PC-9 (cell line): ENCODE measurements at places on chromosomes 6 and 20. TPM values are rescaled to one million over a fixed set of nuclear protein-coding genes. Genes with fewer than 3 reads are reported as not detected.
A peak's percentile ranks its signal among the peaks of the same experiment; 100 is the strongest.

GRCh38 chr20:12255461-12255970 is 337.8 kb downstream of the BTBD3 start:
- no peak for DNase-seq
- H3K27me3 ChIP-seq, result no peaks in the 10 kb centered on the region
- no peaks in the 10 kb centered on the region for H3K36me3 ChIP-seq
- no peak overlapping the region for H3K27ac ChIP-seq
- H3K4me3 ChIP-seq, result no peak overlapping the region

- DNase-seq, result no peak
- no peak overlapping the region for H3K4me3 ChIP-seq
- no peaks in the 10 kb centered on the region for H3K27me3 ChIP-seq
- H3K27ac ChIP-seq, result no peak overlapping the region
- peaks cover 19% of the 10 kb centered on the region for H3K4me1 ChIP-seq
Observed at GRCh38 chr6:144793744-144794143, 508.6 kb downstream of the UTRN start.

DNA sequence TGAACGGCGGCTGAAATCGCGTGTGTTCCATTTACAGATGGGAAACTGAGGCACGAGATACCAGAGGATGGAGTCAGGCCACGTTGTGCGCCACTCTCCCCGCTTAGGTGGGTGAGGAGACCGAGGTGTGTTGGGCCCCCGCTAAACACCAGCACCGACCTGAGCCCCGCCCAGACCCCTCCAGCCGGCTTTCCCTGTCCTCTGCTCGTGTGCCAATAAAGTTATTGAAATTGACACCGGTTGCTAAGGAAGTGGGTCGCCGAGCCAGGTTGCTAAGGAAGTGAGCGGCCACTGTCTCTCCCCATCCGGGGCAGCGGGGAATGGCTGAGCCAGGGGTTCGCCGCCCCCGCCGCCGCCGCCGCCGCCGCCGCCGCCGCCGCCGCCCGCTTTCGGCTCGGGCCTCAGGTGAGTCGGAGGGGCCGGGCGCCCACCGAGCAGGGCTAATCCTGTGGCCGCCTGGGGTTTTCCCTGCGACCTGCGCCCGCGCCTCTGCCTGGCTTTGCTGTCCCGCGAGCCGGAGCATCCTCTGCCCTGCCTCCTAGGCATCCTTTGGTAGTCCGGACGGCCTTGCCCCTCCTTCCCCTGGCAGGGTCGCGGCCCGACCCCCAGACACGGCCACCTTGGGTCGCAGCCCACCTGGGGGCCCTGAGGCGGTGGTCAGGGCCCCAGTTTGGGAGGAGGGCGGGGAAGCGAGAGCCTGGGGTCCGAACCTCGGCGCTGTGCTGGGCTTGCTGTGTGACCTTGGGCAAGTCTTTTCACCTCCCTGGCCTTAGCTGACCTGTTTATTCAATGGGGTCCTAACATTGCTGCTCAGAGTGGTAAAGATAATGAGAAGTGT is at the start of gene KIF3B:
Gene KIF3B (plus strand): TSS at position 291 of the 838 bp plus-strand sequence. CDS start 32,127 bp downstream, outside the sequence.
- H3K36me3 ChIP-seq, result no peaks in the 10 kb centered on the region
- peak; percentile 90 for DNase-seq
- peaks cover 7% of the 10 kb centered on the region; the same call in 1 of the 2 replicates for H3K4me1 ChIP-seq
- no peak within 1 kb of the TSS for H3K27ac ChIP-seq
- no peaks in the 10 kb centered on the region for H3K27me3 ChIP-seq

The HSF2 gene
- 12.4 and 15.5 TPM in 2 replicates for total RNA-seq

The CST7 gene
- not detected in 2 replicates for total RNA-seq

The GCNT2 gene
- total RNA-seq, result 28.4 and 35.7 TPM in 2 replicates

The C20orf141 gene
- total RNA-seq, result not detected in 2 replicates

The C4B gene
- total RNA-seq, result 7.5 and 8.3 TPM in 2 replicates

- H3K36me3 ChIP-seq, result no peaks in the 10 kb centered on the region
- no peak overlapping the region for H3K4me3 ChIP-seq
- H3K4me1 ChIP-seq, result no peaks in the 10 kb centered on the region
- no peak for DNase-seq
Observed at GRCh38 chr6:126300126-126300525, 39.8 kb upstream of the CENPW start.

DNA sequence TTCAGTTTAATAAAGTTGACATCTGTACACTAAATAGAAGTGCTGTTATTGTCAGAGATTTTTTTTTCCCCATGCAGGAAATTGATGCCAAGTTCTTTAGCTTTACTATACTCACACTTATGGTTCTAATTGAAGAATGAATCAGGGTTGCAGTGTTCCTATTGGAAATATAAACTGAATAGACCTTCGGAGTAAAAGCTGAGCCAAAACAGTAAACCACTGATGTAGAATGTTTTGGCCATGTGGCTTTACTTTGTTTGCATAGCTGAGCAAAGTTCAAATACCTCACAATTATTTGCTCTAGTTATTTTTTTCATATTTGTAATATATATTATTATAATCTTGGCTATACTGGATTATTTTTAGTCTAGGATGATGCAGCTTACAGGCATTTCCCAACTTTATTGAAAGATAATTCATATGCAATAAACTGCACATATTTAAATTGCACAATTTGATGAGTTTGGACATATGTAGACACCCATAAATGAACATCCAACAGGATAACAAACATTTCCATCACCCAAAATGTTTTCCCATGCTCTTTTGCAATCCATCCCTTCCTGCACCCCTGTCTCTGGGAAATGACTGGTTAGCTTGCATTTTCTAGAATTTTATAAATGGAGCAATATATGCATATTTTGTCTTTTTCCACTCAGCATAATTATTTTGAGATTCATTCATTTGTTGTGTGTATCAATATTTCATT is 105.8 kb upstream of the NOX3 start:
- H3K4me1 ChIP-seq, result no peaks in the 10 kb centered on the region
- no peaks in the 10 kb centered on the region for H3K27me3 ChIP-seq
- H3K36me3 ChIP-seq, result no peaks in the 10 kb centered on the region
- no peak overlapping the region for H3K4me3 ChIP-seq
- no peak for DNase-seq
- no peak overlapping the region for H3K27ac ChIP-seq

- no peak overlapping the region for H3K4me3 ChIP-seq
- H3K36me3 ChIP-seq, result no peaks in the 10 kb centered on the region
- DNase-seq, result no peak
- H3K4me1 ChIP-seq, result no peaks in the 10 kb centered on the region
- no peaks in the 10 kb centered on the region for H3K27me3 ChIP-seq
- H3K27ac ChIP-seq, result no peak overlapping the region
Observed at GRCh38 chr6:130482645-130483390, 117.0 kb downstream of the TMEM200A start.

The GSTA3 gene
- total RNA-seq, result not detected in 2 replicates

The SLC22A16 gene
- total RNA-seq, result not detected in 2 replicates

DNA sequence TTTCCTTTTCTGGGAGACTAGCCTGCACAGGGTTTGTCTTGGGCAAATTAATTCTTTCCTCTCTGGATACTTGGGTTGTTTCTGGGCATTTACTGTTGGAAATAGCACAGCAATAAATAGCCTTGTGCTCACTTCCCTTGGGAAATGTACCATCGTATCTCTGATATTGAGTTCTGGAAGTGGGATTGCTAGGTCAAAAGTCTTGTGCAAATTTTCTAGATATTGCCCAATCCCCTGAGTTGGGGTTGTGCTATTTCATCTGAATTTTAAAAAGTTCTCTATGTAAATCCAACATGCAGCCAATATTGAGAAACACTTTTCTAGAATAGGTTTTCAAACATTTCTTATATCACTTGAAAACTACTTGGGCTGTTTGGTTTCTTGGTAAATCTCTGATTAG is 64.0 kb upstream of the ELOVL5 start:
- H3K27me3 ChIP-seq, result no peaks in the 10 kb centered on the region
- H3K4me3 ChIP-seq, result no peak overlapping the region
- DNase-seq, result no peak
- no peak overlapping the region for H3K27ac ChIP-seq

The SCUBE3 gene
- total RNA-seq, result 0.10 and 0.17 TPM in 2 replicates

DNA sequence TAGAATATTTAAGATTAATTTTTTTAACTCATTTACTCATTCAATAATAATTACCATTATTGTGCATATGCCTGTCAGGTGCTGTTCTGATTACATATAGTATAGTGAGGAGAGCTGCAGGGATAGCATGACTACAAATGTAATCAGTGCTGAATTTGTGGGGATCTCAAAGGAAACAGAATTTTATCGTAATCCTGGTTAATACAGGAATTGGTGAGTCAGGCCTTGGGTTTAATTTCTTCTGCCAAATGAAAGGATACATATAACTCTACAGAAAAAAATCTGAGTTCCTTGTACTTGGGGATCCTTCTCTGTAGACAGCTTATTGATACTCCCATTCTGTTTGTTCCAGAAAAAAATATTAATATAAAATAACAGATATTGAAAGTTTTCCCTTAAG is 297.2 kb downstream of the GJA1 start:
- no peak overlapping the region for H3K27ac ChIP-seq
- no peaks in the 10 kb centered on the region for H3K36me3 ChIP-seq
- DNase-seq, result no peak
- no peak overlapping the region for H3K4me3 ChIP-seq
- H3K27me3 ChIP-seq, result no peaks in the 10 kb centered on the region

The MTFR2 gene
- 10.5 and 12.6 TPM in 2 replicates for total RNA-seq

The DEFB124 gene
- not detected in 2 replicates for total RNA-seq

GRCh38 chr6:96196633-96197032 is 180.9 kb downstream of the FUT9 start:
- H3K36me3 ChIP-seq, result no peaks in the 10 kb centered on the region
- peak overlapping the region; percentile 16; the same call in 1 of the 2 replicates for H3K4me3 ChIP-seq
- peak overlapping the region; percentile 87 for H3K27ac ChIP-seq
- no peaks in the 10 kb centered on the region for H3K27me3 ChIP-seq
- H3K4me1 ChIP-seq, result peaks cover 22% of the 10 kb centered on the region

DNA sequence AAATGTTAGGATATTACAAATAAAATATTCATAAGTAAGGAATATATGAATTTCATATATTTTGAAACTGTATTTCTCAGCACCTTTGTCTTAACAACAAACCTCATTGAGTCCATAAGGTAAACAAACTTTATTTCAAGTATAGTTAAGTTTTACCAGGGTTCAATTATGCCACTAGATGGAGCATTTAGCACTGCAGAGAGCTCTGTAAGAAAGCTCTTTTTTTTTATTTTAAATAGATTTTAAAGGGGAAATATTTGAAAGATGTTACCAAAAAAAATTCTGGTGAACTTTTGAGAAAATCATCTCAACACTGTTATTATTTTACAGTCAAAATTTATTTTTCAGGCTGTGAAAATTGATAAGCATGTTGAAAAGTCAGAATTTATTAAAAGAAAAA is 955.2 kb upstream of the EYS start:
- no peak overlapping the region for H3K27ac ChIP-seq
- H3K4me1 ChIP-seq, result no peaks in the 10 kb centered on the region
- DNase-seq, result no peak
- no peaks in the 10 kb centered on the region for H3K27me3 ChIP-seq
- no peak overlapping the region for H3K4me3 ChIP-seq
